ENCODE measurements at places on chromosomes 16 and 17.

DNA sequence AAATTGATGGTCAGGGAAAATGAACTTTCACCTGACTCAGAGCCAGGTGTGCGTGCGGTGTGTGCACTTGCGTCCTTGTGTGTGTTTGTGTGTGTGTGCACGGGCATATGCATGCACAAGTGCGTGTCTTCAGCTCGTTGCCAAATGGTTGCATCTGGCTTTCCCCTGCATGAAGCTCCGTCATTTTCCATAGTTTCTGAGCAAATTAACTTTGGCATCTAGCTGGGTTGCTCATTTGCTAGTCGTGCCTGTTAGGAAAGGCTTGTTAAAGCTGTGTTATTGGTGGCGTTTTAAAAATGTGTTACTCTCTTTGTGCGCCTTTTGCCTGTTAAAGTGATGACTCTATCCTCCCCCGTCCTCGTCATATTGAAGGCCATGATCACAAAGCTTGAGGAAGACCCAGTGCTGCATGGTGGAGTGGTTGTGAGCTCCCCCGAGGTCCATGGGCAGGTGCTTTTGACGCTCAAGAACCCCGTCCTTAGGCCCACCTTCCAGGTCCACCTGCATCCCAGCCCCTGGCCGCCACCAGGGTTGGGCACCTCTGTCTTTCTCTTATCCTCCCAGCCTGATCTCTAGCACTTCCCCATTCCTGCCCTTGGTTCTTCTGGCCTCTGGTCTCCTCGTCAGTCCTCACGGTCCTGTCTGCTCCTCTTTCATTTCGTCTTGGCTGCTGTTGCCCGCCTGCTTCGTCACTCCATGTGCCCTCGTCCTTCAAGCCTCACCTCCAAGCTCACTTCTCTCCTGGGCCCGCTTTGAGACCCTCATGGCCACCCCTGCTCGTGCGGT is 355.8 kb downstream of the SNX29 start:
- DNase-seq = no peak

- DNase-seq = no peak
These were observed 219.2 kb downstream of the SHISA9 start for GRCh38 chr16:13120557-13120956.

GRCh38 chr17:63780507-63780906 is 6.5 kb downstream of the DDX42 start:
- DNase-seq = no peak

GRCh38 chr16:2953706-2954627 is 10.1 kb upstream of the KREMEN2 start:
- DNase-seq = no peak

- no peak for DNase-seq
These were observed 281.7 kb upstream of the ZFHX3 start for GRCh38 chr16:73329358-73330286.

DNA sequence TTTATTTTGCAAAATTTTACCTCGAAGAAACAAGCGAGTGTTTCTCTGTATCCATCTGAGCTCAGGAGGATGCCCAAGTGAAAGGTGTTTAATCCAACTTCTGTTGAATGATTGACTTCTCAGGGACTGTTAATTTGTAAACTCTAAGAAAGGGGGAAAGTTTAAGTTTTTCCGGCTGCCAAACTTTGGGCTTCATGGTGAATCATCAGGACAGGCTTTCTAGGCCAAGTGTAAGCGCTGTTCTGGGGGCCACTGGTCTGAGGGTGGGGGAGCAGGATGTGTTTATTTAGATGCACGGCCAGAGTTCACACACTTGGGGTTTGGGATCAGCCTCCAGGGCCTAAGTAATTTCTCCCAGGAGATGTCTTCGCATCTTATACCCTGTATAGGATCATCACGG is 110.4 kb downstream of the PITPNC1 start:
- DNase-seq = no peak

- no peak for DNase-seq
These were observed 394.5 kb downstream of the GRIN2A start for GRCh38 chr16:9787717-9788116.

DNA sequence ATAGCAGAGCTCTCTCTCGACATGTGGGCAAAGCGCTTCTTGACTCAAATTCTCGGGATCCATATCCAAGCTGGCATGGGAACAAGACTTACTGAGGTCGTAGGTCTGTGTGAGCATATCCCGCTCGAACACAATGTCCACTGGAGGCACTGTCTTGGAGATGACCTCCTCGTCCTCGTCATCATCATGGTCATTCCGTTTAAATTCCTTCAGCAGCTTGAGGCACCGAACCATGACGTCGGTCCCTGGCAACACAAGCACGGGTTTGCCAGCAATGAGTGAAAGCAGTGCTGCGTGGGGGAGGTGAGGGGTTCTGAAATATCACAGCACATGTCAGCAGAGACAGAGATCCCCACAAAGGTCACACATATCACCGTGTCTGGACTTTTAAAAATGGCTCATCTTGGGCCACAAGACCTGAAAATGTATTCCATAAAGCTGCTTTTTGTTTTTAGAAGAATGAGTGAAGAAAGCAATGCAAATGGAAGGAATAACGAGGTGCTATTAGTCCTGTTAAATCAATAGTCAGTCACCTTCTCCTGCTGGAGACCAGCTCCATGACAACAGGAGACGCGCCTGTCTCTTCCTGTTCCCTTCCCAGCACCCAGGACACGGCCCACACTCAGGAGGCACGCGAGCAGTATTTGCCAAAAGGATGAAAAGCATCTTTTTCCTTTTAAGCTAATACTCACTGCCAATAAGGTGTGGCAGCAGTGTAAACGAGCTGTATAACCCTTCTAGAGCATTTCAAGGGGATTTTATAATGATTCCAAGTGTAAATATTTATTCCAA is 37.9 kb downstream of the GTF3C1 start:
- DNase-seq = peak; percentile 26

DNA sequence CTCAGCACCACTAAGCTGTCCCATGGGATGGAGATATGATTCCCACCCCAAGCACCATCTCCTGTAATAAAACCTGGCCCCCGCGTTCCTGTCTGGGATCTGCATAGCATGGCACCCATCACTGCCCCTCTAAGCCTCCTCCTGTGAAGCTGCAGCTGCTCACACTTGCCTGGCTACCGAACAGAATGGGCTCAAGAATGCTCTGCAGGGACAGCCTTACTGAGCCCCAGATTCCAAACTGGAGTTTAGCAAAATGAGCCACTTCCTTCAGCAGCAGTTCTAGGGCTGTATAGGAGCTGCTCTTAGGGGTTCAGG is 256.1 kb downstream of the CPPED1 start:
- DNase-seq = no peak

DNA sequence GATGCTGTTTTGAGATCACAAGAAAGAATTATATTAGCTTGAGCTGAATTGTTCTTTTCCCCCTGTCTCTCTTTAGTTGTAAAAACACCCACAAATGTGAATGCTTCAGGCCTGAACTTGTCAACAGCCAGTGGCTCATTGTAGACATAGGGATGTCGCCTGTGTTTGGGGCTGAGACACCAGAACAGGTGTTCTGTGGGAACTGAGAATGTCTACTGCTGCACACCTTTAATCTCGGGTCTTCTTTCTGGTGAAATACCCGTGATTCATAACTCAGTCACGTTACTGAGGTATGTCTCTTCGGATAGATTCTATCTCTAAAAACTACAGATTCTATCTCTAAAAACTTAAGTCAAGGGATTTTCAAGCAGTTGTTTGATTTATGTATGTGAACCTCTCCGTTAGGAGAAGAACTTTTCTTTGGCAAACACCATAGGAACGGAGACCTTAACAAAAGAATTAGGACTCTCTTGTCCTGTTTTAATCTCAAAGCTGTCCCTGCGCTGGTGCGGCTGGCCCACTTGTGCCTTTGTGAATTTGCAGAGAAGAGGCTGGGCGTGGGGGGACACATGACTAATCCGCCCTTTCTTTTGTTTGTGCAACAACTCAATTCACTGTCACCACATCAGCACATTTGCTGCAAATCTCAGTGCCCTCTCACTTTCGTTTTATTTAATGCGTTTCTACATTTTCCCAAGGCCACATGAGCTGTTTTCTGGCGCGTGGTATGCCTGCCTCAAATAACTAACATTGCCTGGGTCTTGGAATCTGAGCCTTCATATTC is 643.0 kb downstream of the MAF start:
- no peak for DNase-seq

- DNase-seq = no peak
These were observed 42.8 kb downstream of the PRAC1 start for GRCh38 chr17:48679385-48680096.

DNA sequence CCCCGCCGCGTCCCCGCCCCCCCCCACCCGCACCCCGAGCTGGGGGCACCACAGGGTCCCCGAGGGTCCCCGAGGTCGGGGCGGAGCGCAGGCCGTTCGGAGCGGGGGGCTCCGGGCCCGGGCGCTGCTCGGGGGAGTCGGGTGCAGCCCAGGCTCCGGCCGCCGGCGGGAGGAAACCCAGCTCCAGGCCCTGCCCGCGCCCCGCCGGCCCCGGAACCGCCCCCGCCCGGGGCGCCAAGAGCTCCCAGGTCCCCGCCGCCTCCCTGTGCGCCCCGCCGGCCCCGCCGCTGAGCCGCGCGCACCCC is 33.2 kb upstream of the RPH3AL start:
- no peak for DNase-seq

DNA sequence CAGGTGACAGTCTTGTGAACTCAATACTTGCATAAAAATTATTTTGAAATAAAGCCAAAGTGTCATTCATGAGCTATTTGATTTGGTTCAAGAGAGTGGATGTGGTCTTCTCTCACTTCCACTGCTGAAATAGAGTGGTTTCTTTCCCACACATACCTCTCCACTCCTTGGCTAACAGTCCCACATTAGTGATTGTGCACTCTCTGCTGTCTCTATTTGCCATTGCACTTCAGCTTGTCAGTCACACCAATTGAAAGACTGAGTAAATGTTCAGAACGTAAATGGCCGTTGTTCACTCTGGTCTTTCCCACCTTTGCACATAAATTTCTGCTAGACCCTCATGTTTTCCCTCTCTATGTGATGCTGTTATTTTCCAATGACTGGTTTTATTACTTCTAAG is 197.5 kb downstream of the FTO start:
- DNase-seq = no peak

- DNase-seq = no peak
These were observed 1.1 kb upstream of the XYLT1 start for GRCh38 chr16:17471719-17472461.
